ENCODE measurements at places on chromosomes 5 and 9.

- DNase-seq, result peak; percentile 63
Observed at GRCh38 chr9:91948101-91948596, 1.9 kb downstream of the ROR2 start.

GRCh38 chr5:140325486-140325885 lies 20.9 kb downstream of the HBEGF start:
- DNase-seq, result no peak

- peak; percentile 14 for DNase-seq
Observed at GRCh38 chr5:89351222-89351621, 468.2 kb upstream of the MEF2C start.

GRCh38 chr5:3511934-3512333 lies 83.7 kb upstream of the IRX1 start:
- no peak for DNase-seq

- DNase-seq, result no peak
Observed at GRCh38 chr5:39353717-39354399, 10.4 kb downstream of the C9 start.

- DNase-seq, result peak; percentile 99
Observed at GRCh38 chr9:103183701-103184171, 188.6 kb downstream of the CYLC2 start.

- DNase-seq, result peak; percentile 31
Observed at GRCh38 chr5:55551358-55551757, 16.6 kb upstream of the PLPP1 start.

GRCh38 chr5:2008851-2009629 lies 126.3 kb upstream of the IRX4 start:
- DNase-seq, result no peak

- DNase-seq, result no peak
Observed at GRCh38 chr5:33812746-33813145, 79.0 kb downstream of the ADAMTS12 start.

GRCh38 chr5:6143523-6143922 lies 234.8 kb downstream of the MED10 start:
- peak; percentile 13 for DNase-seq

DNA sequence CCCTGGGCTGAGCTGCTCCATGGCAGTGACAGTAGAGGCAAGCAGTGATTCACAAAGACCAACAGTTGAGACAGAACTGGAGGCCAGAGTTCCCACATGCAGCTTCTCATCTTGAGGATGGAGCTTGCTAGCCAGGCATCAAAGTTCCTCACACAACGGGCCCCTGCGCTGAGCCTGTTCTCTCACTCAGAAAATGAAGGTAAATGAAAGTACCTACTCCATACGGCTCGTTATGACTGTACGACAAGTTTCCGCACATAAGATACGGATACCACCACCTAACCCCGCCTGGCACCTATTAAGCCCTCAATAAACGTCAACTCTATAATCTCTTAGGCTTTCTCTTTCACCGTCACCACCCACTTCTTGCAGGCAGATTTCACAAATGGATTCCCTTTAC lies 12.9 kb downstream of the NOL6 start:
- no peak for DNase-seq

GRCh38 chr5:93163010-93163663 lies 417.9 kb downstream of the NR2F1-AS1 start:
- DNase-seq, result peak; percentile 20

- DNase-seq, result no peak
Observed at GRCh38 chr5:93746406-93747056, 5.1 kb upstream of the POU5F2 start.

DNA sequence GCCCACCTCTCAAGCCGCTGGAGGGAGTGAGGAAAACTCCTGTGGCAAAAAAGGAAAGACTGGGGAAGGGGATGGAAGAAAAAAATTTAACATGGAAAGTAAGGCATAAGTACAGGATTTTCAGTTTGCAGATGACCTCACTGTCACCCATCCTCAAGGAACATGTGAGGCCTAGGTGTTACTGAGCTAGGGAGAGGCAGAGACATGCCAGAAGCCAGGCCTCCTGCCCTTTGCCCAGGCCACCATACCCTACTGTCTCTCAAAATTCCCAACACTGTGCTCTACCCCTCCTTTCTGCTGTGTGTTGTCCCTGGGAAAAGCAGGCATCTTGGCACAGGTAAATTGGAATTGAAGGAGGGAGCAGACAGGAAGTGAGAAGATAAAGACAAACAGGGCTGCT lies 4.4 kb upstream of the MGAT1 start:
- no peak for DNase-seq

- DNase-seq, result peak; percentile 49
Observed at GRCh38 chr5:152593388-152593787, 188.3 kb upstream of the NMUR2 start.
